ENCODE measurements at places on chromosomes 1 and 21.

GRCh38 chr1:99669821-99670220 is 23.9 kb downstream of the PALMD start:
- no peak for DNase-seq

GRCh38 chr1:40409467-40409866 is 35.9 kb downstream of the SMAP2 start:
- no peak for DNase-seq

- DNase-seq: no peak
Measured at GRCh38 chr1:20082772-20083171, 12.8 kb downstream of the PLA2G5 start.

- no peak for DNase-seq
Measured at GRCh38 chr1:20192364-20192763, 6.0 kb upstream of the PLA2G2C start.

GRCh38 chr1:154342836-154343472 is 17.6 kb downstream of the ATP8B2 start:
- DNase-seq: peak; percentile 49

DNA sequence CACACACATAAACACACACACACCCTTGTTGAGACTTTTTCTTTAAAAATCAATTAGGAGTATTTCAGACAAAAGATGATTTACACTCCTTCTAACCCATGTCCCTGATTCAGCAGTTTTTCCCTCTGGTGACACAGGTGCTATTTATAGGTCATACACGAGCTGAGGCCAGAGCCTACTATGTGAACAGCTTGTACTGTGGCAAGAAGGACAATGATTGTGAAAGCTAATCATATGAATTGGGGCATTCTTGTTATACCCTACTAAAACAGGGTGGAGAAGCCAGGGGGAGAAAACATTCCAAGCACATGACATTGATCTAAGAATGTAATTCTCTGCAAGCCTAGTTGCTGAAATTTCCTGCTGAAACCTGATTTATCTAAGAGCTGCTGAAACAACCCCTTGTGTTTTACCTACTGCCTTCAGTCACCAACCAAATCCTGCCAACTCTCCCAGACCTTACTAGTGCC is 60.3 kb downstream of the XCL1 start:
- no peak for DNase-seq

DNA sequence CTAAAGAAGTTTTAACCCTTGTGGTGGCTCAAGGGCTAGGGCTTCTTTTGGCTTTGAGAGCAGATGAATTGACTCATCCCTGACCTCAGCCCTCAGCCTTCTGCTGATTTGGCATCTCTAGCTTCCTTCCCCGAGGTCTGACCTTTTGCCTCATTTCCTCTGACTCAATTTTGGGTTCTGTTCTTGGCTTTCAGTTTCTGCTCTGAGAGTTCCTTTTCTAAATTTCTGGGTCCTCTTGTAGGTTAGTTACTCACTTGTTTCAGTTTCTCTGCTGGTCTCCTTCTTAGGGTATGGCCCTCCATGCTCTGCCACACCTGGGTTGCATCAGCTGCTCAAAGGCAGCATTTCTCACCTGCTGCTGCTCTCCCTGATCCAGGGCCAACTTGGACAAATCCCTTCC is 19.4 kb downstream of the PDE4B start:
- no peak for DNase-seq

DNA sequence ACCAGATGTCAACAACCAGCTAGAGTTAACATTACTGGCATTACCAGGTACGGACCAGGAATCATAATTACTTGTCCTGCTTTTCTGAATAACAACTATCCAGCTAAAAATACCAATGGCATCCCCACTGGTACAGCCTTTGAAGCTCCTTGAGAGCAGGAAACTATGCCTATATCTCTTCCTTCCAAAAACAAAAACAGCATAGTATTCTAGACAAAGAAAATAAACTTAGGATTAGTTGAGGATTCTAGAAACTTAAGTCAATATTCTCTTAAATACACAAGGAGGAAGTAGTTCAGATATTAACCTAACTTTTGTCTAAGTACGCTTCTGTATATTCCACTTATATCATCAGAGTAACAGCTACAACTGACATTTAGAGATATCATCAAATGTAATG is 3.0 kb downstream of the FUBP1 start:
- DNase-seq: no peak

DNA sequence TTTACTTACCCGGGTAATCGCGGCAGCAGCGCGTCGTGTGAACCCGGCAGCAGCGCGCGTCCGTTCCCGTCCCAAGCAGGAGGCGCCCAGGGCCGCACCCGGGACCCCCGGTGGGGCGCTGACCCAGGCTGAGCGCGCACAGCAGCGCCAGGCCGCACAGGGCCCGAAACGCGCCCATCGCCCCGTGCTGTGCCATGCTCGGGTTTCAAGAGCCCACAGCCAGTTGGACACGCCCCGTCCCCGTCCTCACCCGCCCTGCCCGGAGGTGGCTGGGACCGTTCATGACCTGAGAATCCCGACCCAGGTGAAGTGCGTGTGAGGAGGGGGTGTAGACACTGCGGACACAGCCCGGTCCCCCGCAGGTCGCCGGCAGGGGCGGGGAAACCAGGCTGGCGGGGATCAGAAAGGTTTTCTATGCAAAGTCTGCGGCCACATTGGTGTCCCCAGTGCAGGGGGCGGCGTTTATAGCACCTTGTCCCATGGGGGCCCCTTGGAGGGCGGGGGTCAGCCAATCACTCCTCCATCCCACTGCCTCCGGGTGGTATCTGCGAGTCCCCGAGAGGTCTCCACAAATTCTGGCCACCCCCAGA is at the start of gene TNFRSF18:
Gene TNFRSF18, minus strand, starts transcription at position 217 of the 590 bp plus-strand sequence. Its CDS starts 21 bp downstream, at position 196.
- no peak for DNase-seq

- DNase-seq: no peak
Measured at GRCh38 chr1:52585474-52585873, 16.7 kb upstream of the GPX7 start.

DNA sequence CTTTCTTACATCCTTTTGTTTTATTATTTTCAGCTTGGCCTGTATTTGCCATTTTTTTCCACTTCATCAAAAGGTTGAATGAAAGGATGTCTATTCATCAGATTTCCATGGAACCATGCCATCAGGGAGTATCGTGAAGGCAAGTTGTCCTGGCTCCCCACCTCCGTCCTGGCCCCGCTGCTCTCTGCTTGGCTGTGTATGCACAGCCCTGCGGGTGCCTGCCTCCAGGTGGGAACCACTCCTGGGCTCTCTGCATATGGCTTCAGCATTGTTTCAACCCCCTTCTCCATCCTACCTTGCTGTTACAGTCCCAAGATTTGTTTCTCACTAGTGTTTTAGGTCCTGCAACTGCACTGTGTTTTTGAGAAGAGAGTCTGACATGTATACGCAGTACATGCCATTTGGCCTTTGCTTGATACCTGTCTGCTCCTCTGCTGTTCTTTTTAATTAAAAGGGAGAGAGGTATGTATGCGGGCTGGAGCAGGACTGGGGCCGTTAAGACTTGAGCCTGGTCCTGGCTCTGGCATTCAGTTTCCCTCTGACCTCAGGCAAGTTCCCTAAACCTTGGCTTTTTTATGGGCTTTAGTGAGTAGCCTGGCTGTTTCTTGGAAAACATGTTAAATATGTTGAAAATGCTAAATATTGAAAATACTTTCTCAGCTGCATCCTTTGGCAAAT is 69.9 kb upstream of the GCLM start:
- no peak for DNase-seq

GRCh38 chr21:25350056-25350455 is 257.2 kb downstream of the MRPL39 start:
- DNase-seq: no peak

DNA sequence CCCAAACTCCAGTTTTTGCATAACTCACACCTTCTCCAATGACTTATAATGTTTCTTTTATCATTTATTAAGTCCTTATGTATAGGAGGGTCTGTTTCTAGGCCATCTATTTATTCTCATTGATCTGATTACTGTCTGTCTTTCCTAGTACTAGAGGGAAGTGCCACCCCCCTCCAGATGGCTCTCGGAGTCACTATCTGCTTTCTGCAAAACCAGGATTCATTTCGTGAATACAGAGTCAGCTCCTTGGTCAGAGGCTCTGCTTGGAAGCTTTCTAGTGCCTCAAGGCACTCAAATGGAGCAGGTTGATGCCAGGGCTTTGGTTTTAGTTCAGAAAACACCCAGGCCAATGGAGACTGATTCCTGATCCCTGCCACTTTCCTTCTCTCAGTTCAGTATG is 102.3 kb upstream of the CD34 start:
- no peak for DNase-seq

DNA sequence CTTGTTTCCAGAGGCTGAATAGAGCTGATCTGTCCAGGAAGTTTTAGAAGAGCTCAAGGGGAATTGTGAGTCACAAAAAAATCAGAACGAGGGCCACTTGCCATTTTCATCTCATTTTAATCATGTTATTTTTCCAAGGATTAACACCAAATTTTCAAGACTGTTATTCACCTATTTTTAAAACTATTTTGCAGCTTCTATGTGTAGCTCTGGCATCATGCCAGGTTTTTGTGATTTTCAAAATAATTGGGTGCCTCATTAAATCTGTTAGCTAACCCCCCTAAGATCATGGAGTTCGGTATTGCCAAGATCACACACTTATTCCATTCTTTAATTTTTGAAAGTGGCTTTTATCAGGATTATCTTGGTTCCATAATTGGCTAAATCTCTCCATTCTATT is 90.9 kb downstream of the RGS7 start:
- DNase-seq: no peak

GRCh38 chr1:18452550-18452949 is 28.2 kb upstream of the KLHDC7A start:
- DNase-seq: no peak

- DNase-seq: no peak
Measured at GRCh38 chr1:44315521-44315920, 39.5 kb downstream of the ERI3 start.

DNA sequence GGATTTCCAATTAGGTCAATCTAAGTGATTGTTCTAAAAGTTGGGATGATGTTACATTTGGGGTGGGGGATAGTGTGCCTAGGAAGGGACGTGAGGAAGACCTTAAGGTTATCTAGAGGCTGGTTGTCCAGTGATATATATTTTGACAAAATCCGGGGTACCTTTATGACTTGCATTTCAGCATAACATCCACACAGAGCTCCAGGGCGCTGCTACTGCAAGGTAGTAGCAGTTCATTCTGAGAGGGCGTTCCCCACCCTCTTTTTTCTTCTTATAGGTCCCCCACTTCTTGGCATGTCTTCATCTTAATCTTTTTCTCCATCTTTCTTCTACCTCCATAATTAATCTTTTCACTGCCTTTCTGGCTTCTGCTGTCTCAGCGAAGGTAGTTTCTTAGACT is 161.9 kb downstream of the CACNA1E start:
- DNase-seq: no peak

DNA sequence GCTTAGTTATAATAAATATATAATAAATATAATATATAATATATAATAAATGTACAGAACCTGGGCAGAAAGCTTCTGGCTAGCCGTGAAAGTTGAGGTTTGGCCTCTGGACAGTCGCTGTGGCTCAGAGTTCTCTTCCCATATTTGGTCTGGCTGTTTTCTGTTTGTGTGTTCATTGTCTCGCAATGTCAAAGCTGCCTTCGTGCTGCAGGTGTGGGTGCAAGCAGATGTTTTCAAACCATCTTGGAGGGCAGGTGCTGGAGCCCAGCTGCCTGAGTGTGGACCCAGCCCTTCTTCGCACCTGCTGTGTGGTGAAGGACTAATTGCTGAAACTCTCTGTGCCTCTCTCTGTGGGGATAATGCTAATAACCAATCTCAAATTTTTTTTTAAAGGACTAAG is 3.6 kb upstream of the CSTB start:
- DNase-seq: no peak

- no peak for DNase-seq
Measured at GRCh38 chr1:181100934-181101333, 12.4 kb downstream of the IER5 start.

DNA sequence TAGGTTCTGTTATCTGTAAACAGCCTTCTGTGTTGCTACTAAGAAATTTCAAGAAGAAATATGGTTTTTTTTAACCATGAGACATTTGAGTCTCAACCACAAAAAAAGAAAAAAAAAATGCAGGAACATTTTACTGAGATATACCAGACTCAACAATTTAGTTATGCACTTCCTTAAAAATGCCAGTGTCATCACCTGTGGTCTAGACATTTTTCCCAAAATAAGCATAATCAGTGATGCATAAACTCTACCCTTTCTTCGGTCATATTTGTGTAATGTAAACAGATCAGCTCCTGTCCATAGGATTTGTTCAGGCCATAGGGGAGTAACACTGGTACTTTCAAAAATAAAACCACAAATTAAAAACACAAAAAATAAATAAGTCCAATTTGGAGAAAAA is 122.6 kb upstream of the TNFSF4 start:
- DNase-seq: no peak

GRCh38 chr1:6770751-6771440 is 14.4 kb upstream of the CAMTA1 start:
- DNase-seq: no peak

DNA sequence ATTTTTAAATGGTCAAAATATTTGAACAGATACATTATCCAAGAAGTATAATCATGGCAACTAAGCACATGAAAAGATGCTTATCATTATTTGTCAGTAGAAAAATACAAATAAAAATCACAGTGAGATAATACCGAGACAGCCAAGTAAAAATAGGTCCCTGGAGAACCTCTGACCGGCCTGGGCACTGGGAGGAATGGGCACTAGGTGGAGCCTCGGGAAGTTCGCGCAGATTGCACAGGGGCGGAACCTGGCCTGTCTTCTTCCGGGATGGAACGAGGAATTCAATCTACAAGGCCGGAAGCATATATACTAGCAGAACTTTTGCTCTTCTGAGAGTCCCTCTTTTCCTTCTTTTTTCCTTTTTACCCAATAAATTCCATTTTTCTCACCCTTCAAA is 148.5 kb upstream of the CHRM3 start:
- DNase-seq: no peak

- DNase-seq: no peak
Measured at GRCh38 chr1:27074175-27074780, 61.6 kb upstream of the TENT5B start.

DNA sequence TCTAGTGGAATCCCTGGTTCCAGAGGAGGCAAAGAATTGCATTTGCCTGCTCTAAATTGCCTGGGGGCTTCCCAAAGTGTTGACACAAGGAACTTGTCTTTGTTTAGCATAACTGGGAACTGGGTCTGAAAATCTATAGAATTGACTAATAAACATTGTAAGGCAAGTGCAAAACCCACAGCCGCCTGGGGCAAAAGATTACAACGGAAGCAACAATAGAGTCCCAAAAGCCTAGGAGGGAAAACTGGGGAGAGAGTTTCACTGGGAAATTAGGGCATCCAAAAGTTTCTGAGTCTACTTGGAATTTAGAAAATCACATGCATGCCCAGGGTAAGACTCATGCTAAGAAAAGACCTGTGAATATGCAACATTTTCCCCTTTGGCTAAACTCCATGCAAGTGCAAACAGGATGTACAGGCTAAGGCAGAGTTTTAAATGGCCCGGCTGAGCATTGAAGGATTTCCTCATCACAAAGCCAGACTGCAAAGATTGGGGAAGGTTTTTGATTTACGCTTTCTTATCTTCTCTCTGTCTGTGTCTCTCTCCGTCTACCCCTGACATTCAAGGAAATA is 725.3 kb upstream of the NCAM2 start:
- DNase-seq: no peak

DNA sequence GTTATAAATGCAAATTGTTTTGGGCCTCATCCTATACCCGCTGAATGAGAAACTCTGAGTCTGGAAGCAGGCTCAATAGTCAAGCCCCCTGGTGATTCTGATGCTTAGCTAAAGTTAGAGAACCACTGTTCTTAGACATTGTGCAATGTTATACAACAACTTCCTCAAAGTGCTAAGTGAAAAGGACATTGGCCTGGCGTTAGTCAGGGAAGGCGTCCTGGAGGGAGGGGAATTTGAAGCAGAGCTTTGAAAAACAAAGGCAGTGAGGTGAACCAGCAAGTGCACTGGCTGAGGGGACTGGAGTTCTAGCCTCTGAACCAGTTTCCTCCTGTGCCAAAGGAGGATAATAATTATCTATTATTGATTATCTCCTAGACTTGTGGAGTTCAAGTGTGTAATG is 5.1 kb downstream of the CD1D start:
- no peak for DNase-seq
